ENCODE measurements at places on chromosomes 2 and 18.

DNA sequence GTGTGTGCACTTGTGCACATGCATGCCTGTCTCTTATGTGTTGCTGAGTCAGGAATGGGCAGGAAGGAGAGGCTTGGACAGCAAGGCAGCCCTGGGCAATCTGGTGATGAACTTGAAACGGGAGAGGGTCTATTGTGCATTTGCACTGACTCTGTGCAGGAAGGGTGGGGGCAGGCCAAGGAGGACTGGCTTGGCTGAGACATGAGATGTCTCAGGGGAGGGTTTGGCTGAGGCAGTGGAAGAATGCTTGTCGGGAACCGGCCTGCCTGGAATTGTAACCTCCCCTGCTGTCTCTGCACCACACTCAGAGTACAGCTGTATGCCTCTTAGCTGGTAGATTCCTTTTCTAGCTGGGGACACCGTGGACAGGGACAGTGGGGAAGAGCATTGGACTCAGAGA, 176.1 kb upstream of the TNP1 start:
- DNase-seq = no peak

GRCh38 chr2:99811544-99811943, 321.7 kb upstream of the REV1 start:
- no peak for DNase-seq

DNA sequence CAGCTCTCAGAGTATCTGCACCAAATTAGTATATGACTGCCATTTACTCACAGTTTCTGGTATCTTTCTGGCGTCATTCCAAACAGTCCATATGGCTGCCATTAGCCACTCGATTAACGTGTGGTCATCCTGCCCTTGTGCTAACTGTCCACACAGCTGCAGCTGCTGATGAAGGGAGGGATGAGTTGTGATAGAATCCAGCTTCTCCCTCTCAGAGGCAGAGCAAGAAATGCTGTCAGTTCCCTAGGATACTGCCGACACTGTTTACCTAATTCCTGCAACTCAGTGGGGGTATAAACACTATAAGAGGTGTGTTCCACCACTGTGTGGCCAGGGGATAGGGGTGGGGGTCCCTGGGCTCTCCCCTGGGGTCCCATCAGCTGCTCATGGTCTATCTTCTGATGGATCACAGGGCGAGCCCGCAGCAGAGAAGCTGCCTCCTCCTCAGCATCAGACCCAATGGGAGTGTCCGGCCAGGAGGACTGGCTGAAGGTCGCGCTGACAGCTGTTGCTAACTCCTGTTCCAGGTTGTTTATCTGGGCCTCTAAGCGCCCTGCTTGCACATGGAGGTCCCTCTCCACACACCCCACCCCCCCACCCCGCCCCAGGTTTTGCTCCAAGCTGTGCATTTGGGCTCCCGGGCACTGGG, 17.3 kb upstream of the KLHL23 start:
- peak; percentile 93 for DNase-seq

DNA sequence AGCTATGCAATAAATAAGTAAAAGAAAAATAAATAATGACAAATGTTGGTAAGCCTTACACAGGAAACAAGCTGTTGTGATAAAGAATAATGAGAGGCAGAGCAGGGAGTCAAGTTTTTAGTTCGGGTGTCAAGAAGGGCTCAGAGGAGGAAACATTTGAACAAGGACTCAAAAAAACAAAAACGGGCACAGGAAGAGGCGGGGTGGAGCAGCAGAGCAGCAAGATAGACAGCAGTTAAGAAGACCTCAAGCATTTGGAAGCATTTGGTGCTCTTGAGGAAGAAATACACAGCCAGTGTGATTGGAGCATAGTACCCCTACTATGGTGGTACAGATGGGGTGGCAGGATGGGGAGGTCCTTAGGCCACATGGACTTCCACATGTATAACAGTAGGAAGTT, 2.8 kb downstream of the TMEM169 start:
- DNase-seq = no peak

DNA sequence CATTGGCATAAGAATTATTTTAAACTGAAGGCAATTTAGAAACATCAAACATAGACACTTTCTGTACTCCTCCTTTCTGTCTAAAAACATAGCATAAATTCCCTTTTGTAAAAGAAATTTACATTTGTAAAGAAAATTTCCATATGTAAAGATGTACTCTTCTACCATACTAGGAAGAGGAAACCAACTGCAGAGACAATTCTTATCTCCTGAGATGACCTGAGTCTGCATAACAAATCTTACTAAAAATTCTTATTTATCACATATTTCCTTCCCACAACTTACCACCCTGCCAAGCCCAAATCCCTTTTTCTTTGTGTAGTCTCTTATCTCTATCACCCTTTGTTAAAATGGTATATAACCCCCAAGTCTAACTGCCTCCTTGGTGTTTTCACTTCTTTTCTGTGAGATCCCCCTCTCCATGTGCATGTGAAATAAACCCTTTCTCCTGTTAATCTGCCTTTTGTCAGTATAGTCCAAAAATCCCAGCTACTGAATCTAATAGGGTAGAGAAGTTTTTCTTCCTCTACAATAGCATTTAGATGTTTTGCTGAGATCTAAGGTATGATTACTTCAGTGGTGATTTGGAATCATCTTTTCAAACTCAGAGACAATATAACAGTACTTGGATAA, 81.0 kb downstream of the CHN1 start:
- no peak for DNase-seq

DNA sequence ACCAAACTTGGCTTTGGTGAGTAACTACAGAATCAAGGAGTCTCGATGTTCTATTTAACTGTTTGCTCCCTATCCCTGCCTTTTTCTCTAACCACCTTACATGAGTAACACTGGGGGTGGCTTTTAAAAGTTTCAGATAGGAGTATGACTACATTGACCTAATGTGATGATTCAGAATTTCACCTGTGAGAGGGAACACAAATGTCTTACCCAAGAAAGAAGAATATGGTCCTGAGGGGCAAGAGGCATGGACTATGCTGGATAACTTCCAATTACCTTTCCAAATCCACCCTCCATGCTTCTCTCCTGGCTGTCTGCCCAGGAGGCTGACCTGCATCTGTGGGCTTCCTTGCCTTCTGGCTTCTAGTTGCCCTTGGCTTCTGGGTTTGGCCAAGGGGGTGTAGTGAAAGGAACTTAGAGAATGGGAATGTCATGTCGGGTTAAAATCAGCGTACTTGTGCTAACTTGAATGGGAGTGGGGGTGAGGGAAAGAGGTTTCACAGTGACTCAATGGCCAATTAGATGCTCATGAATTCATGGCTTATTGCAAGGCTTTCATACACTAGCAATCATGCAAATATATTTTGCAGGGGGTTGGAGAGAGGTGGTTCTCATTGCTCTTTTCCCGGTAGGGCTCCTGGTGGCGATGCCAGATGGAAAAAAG, 5.3 kb upstream of the IL36G start:
- DNase-seq = no peak

- DNase-seq = no peak
These were observed 15.0 kb downstream of the COX7A2L start for GRCh38 chr2:42345986-42346385.

DNA sequence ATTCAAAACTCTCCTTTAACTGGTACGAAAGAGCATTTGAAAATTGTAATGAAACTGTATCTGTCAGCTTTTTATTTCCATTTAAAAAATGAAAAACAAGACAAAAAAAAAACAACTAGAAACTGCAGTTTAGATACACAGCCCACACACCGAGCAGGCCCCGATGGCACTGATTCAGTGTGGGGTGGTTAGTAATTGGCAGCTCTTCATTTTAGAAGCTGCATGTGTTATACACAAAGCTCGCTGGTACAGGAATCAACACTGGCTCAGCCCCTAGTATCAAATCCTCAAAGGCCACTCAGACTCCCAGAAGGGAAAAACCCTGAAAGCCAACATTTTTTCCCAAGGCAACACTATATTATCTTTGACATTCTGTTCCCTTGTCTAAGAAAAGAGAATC, 30.5 kb upstream of the RMDN2 start:
- DNase-seq = no peak
